Glutamatergic neuron (in vitro differentiated cells): ENCODE measurements at places on chromosomes 3 and 15.

GRCh38 chr15:47670365-47670764 is 46.9 kb upstream of the SEMA6D start:
- DNase-seq: no peak

DNA sequence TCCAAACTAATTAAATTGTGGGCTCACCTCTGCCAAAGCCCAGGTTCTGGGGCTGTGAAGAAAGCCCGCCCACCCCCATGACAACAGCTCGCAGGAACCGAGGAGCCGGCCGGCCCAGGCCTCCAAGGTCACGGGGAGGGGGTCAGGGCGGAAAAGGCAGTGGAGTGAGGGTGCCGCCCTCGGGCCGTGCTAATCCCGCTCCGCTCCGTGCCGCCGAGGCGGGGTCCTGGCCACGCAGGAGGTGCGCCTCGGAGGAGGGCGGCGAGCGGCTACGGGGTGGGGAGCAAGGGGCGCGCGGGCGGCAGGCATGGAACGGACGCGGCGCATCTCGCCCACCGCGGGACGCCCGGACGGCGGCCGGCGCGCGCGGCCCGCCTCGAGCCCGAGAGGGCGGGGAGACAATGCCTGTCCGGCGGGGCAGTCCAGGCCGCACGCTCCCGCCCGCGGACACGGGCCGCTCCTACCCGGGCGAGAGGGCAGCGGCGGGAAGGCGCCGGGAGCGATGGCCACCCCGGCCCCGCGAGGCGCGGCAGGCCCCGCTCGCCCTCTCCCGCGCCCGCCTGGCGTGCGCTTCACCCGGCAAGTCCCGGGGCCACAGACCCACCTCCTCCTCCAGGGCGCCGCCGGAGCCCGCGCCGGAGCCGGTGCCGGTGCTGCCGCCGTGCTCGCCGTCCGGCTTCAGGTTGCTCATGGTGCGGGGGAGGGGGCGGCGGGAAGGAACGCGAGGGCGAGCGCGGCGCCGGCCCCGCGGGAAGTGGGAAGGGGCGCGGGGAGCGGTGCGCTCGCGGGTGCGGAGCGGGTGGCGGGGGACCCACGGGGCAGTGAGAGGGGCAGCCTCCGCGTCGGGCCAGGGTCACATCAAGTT is 528 bp downstream of the RBPMS2 start:
- DNase-seq: peak; percentile 33

DNA sequence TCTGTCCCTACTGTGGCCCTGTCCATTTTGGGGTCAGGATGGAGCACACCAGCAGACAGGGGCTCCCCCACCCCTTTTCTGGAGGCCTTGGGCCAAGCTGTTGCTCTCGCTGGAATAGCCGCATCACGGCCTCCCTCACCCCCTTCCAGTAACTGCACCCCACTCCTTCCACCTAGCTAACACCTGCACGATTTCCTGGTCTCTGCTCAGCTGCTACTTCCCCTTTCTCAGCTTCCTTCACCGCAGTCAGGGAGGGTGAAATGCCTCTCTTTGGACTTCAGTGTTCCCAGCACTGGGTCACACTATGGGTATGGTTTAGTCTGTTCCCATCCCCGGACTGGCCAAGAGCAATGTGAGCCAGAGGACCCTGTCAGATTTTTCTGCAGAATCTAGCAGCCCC is 400.2 kb downstream of the MCTP2 start:
- DNase-seq: no peak

DNA sequence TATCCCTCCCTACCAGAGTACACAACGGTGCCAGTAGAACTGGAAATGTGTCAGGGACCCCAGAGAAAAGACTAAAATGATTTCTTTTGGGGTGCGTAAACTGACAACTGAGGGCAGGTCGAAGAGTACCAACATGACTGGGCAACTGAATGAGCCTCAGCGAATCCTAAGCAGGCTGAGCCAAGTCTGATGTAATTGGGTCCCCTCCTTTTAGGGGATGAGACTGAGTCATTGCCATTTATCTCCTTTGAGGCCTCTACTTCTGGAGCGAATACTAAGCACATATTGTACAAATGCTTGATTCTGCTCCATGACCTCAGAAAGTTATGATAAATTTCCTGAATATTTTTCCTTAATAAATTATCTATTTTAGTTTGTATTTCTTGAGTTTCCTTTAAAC is 17.3 kb upstream of the GPR156 start:
- DNase-seq: no peak

DNA sequence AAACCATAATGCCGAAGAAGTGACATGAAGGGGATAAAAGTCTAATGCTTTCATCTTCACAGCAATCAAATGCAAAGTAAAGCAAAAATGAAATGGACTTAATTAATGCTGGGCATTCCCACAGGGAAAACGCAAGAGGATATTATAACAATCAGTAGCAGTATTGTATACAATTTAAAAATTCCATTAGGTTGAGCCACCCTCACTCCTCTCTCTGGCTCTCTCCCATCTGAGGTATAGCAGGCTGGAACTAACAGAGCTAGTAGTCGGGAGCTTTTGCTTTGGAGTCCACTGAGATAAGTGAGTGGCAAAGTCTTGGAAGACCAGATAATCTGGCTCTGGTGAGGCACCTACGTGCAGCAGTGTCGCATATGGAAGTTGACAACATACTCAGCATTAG is 33.9 kb downstream of the DET1 start:
- DNase-seq: no peak

DNA sequence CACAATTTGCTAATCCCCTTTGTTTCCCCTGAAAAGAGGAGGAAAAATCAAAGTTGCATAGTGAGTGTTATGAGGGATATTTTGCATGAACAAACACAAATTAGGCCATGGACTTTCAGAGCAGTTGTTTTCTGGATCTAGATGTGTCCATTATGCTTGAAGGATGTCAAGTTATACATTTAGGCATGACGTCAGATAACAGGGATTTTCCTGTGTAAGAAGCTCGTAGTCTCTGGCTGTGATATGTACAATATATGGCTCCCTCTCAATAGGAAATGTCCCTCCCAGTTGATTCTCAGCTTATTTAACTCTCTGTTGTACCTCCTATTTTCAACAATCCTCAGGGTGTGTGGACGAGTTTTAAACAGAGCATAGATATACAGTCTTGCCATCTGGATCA is 171.0 kb downstream of the RBMS3 start:
- DNase-seq: no peak

DNA sequence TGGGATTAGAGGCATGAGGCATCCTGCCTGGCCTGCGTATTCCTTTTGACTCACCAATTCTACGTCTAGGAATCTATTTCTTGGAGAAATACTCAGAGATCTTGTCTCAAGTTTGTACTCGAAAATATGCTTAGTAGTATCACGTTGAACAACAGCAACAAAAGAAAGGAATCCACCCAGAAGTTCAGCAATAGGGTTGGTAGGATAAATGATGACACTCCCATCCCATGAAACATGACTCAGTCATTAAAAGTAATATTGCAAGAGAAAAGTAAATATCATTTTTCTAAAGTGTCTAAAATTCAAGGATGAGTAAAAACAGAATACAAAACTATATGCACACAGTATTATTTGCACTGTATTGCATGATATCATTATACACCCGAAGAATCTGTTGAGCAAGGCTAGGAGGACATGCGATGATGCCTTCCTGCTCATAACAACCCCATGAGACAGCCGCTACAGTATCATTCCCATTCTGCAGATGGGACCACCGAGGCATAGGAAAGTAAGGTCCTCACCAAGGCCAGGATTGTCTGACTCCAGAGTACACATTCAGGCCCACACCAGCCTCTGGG is 61.5 kb downstream of the SLC6A1 start:
- DNase-seq: no peak

- DNase-seq: no peak
Observed at GRCh38 chr15:73617301-73617831, 15.8 kb downstream of the NPTN start.

GRCh38 chr3:4406746-4407568 is 60.1 kb downstream of the SUMF1 start:
- no peak for DNase-seq

GRCh38 chr15:88695691-88696251 is 57.0 kb downstream of the ISG20 start:
- no peak for DNase-seq

DNA sequence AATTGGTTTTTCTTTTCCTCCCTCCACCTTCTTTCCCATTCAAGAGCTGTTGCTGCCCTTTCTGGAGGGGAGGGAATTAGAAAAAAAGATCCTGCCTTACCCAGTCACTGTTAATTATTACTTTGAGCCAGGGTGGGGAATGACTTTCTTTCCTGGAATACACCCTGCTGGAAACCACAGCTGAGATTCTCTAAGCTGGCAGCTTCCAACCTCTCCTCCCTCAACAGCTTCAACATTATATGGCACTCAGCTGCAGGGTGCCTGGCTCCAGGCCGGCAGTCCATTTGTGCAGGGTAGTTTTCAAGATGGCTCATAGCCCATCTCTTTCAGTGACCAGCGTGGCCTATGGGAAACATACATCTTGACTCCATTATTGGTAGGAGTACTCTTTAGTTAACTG is 105.8 kb downstream of the UBE3A start:
- DNase-seq: no peak

- DNase-seq: no peak
Observed at GRCh38 chr15:93378558-93378957, 289.5 kb upstream of the RGMA start.

- DNase-seq: no peak
Observed at GRCh38 chr3:123469323-123469995, 20.6 kb upstream of the ADCY5 start.

- DNase-seq: peak; percentile 15
Observed at GRCh38 chr15:75237316-75237982, 20.7 kb upstream of the GOLGA6C start.

GRCh38 chr15:39887832-39888231 is 32.2 kb downstream of the GPR176 start:
- DNase-seq: no peak

DNA sequence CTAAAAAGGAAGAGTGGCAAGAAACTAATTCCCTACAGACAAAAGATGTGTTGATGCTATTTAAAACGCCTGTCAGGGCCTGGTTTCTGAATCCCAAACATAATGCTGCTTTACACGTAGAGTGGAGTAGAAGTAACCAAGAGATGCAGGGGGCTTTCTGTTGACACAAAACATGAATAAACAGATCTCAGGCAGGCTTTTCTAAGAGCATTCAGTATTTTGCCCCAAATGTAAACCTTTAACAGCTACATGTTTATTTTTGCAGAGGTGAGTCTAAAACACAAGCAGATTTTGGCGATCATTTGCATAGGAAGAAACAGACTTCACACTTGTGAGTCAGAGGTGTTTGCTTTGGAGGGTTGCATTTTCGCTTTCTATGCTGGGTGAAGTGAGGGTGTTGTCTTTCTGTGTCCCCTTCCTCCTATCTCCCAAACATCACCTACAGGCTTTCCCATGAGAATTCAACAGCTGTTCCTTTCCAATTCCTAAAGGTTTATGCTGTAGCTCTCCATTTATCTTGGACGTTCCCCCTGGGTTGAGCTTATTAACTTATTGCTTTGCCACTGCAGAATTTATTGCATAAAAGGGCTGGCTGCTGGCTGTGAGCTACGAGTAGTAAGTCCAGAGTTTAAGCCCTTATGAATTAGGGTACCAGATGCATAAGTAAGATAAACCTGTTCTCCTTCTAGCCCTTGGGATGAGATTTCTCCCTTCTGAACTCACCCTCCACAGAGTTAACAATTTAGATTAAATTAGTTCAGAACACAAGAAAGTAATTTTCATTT is 156.7 kb downstream of the DIPK2A start:
- no peak for DNase-seq

- no peak for DNase-seq
Observed at GRCh38 chr3:45515999-45516725, 78.4 kb upstream of the LIMD1 start.

DNA sequence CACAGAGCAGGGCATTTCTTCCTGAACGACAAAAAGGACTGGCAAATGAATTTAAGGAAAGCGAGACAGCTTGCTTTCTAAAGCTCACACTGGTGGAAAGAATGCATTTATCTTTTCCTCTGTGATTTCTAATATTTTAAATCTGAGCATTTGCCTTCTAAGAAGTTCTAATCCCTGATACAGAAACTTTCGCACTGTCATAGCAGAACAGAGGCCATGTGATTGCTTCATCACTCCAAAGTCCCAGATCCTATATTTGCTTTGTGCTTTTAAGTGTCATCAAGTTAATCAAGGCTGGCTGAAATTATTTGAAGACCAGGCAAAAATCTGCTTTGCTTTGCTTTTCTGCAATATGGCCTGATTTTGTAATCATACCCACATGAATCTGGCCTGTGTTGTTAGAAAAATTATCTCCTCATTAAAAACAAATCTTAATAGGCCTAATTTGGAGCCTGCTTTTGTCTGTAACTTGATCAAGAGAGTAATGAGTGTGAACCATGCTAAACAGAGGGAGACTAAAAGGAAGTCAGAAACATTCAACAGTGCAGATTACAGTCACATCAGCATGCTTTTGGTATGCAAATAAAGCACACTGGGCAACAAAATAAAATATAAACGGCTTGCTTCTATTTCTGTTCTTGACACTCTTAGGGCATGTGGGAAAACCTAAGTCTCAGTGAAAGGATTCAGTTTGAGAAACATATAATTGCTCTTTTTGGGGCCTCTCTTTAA is 178.2 kb upstream of the ADAMTS9 start:
- DNase-seq: no peak

- no peak for DNase-seq
Observed at GRCh38 chr3:191435981-191436380, 25.0 kb upstream of the PYDC2 start.

GRCh38 chr3:38782148-38782547 is 33.9 kb downstream of the SCN10A start:
- DNase-seq: no peak

GRCh38 chr3:51708216-51708845 is 1.5 kb downstream of the GRM2 start:
- DNase-seq: no peak

DNA sequence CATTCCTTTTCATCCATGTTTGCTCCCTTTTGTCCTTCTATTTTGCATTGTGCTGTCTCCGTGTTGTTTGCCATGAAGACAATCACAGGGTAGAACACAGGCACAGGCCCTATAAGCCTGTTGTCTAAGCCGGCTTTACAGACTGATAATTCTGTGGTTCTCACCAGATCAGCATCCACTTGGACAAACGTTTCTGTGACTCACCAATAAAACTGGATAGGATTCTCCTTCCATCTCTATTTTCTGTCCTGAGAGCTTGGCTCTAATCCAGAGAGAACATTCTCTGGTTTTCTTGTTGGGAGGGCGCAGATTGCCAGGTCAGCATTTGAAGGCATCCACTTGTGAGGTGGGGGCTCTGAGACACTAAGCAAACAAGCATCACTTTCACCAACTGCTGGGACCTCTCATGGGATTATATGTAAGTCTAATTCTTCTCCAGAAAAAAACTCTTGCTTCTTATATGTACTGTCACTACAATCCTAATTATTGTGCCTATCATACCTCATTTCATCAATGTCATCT is 101.6 kb downstream of the ERC2 start:
- no peak for DNase-seq

DNA sequence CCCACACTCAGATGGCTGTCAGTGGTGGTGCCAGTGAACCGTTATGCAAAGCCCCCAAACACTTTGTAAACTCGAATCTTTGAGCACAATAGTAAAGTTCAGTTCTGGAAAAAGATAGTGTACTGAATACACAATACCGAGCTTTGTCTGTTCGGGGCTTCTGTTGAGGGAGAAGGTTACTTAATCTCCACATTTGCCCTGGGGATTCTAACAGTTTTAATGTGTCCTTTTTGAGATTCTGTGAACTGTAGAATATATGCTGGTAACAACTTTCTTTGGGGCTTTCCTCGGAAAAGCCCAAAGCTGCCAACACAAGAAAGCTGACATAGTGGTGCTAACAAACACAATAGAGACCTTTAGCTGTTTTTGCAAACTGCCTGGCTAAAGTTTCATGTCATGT is 686.5 kb downstream of the ROBO1 start:
- DNase-seq: no peak
